ENCODE measurements at places on chromosomes 3 and 15. TPM values are rescaled to one million over a fixed set of nuclear protein-coding genes. Genes with fewer than 3 reads are reported as not detected.

MYZAP gene
- not detected for total RNA-seq

CNOT10 gene
- total RNA-seq, result 50.3 TPM

CLDN1 gene
- total RNA-seq, result not detected

IMP3 gene
- total RNA-seq, result 95.7 TPM

SLC28A1 gene
- not detected for total RNA-seq

GRCh38 chr15:96947296-96948229 lies 617.1 kb downstream of the NR2F2 start:
- H3K4me3 ChIP-seq, result no peak overlapping the region
- peaks cover 2% of the 10 kb centered on the region for H3K4me1 ChIP-seq
- peaks cover 77% of the 10 kb centered on the region for H3K27me3 ChIP-seq
- H3K27ac ChIP-seq, result no peak overlapping the region
- H3K36me3 ChIP-seq, result no peaks in the 10 kb centered on the region

- H3K36me3 ChIP-seq, result no peaks in the 10 kb centered on the region
- H3K4me1 ChIP-seq, result no peaks in the 10 kb centered on the region
- DNase-seq, result no peak
- H3K27me3 ChIP-seq, result peaks cover 9% of the 10 kb centered on the region
- H3K4me3 ChIP-seq, result no peak overlapping the region
Measured at GRCh38 chr15:80560601-80561400, 134.3 kb upstream of the ABHD17C start.

- H3K36me3 ChIP-seq, result no peaks in the 10 kb centered on the region
- H3K4me1 ChIP-seq, result no peaks in the 10 kb centered on the region
- DNase-seq, result no peak
- no peak overlapping the region for H3K27ac ChIP-seq
Measured at GRCh38 chr3:135869439-135870105, 96.0 kb upstream of the PPP2R3A start.

DNA sequence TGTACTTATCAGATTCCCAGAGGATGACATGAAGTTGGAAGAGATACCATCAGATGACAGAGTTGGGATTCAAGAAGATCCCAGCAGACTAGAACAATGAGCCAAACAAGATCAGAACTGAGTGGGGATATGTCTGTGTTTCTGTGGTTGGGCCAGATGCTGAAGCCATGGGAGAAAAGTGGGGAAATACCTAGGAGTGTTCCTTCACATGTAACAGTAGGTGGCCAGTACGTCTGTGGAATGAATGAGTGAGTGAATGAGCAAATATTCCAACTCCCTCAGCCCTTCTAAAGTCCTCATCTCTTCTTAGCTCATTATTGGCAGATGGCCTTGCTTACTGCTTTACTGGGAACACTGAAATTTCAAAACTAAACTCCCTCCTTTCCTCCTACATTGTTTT lies 32.2 kb upstream of the GREM1 start:
- no peaks in the 10 kb centered on the region for H3K27me3 ChIP-seq
- peaks cover 9% of the 10 kb centered on the region for H3K4me1 ChIP-seq
- no peak overlapping the region for H3K4me3 ChIP-seq
- no peak for DNase-seq

DNA sequence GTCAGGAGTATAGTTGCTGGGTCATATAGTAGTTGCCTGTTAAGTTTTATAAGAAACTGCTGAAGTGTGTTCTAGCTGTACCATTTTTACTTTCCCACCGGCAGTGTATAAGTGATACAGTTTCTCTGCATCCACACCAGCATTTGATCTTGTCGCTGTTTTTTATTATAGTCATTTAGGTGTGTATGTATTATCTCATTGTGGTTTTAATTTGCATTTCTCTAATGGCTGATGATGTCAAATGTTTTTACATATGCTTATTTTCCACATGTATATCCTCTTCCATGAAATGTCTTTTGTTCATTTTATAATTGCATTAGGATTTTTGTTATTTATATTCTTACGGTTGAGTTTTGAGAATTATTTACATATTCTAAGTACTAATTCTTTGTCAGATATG lies 254.3 kb downstream of the CLSTN2 start:
- H3K36me3 ChIP-seq, result no peaks in the 10 kb centered on the region
- no peak overlapping the region for H3K27ac ChIP-seq
- DNase-seq, result no peak
- no peaks in the 10 kb centered on the region for H3K4me1 ChIP-seq

DNA sequence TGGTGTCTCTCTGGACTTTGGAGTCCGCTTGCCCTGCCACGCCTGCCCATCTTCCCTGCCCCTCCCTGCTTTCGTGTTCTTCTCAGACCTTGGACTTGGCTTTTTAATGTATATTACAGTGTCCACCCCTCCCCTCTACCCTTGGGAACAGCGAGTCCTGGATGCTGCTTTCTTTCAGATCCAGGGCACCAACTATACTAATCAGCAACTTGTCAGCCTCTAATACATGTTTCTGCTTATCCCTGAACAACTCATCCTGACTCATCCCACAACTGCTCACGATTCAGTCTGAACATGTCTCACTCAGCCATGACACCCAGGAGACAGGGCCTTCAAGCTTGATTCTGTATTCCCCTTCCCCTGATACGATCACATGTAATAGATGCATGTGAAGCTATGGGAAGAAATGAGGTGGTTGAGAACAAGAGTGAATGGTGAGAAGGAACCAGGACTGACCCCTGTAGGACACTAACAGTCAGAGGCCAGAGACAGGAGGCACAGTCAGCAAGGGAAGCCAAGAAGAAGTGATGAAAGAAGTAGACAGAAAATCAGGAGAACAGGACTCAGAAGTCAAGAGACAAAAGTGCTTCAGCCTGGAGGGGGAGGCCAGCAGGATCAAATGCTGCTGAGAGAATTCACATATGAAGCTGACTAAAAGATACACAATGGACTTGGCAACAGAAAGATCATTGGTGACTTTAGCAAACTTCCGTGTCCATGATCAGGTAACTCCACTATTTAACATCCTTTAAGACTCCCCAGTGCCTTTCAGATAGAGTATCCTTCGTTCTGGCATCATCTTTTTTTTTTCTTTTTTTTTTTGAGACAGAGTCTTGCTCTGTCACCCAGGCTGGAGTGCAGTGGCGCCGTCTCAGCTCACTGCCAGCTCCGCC lies 35.4 kb downstream of the BCL2L10 start:
- H3K27ac ChIP-seq, result no peak overlapping the region
- no peaks in the 10 kb centered on the region for H3K27me3 ChIP-seq
- H3K4me1 ChIP-seq, result peaks cover 7% of the 10 kb centered on the region
- no peaks in the 10 kb centered on the region for H3K36me3 ChIP-seq
- DNase-seq, result no peak
- no peak overlapping the region for H3K4me3 ChIP-seq

- no peak within 1 kb of the TSS for H3K4me3 ChIP-seq
- H3K4me1 ChIP-seq, result no peaks in the 10 kb centered on the region
- no peak within 1 kb of the TSS for H3K27ac ChIP-seq
- no peaks in the 10 kb centered on the region for H3K27me3 ChIP-seq
Measured at GRCh38 chr15:33968224-33968623, at the start of gene CHRM5. Gene CHRM5 (plus strand): TSS chr15:33968497. CDS start chr15:34062718, 94,221 bp downstream.

GRCh38 chr15:84634228-84634837 lies 19.8 kb downstream of the WDR73 start:
- H3K4me3 ChIP-seq, result peak overlapping the region; percentile 77
- H3K27me3 ChIP-seq, result no peaks in the 10 kb centered on the region
- peaks cover 18% of the 10 kb centered on the region for H3K4me1 ChIP-seq
- peak overlapping the region; percentile 90 for H3K27ac ChIP-seq
- H3K36me3 ChIP-seq, result no peaks in the 10 kb centered on the region
- DNase-seq, result no peak

- no peaks in the 10 kb centered on the region for H3K4me1 ChIP-seq
- no peak for DNase-seq
- H3K4me3 ChIP-seq, result no peak overlapping the region
- no peak overlapping the region for H3K27ac ChIP-seq
- no peaks in the 10 kb centered on the region for H3K36me3 ChIP-seq
- H3K27me3 ChIP-seq, result no peaks in the 10 kb centered on the region
Measured at GRCh38 chr3:80734483-80734882, 966.7 kb upstream of the ROBO1 start.

- no peaks in the 10 kb centered on the region for H3K4me1 ChIP-seq
- no peak overlapping the region for H3K4me3 ChIP-seq
- no peak overlapping the region for H3K27ac ChIP-seq
Measured at GRCh38 chr3:11335056-11335608, 62.9 kb downstream of the ATG7 start.

DNA sequence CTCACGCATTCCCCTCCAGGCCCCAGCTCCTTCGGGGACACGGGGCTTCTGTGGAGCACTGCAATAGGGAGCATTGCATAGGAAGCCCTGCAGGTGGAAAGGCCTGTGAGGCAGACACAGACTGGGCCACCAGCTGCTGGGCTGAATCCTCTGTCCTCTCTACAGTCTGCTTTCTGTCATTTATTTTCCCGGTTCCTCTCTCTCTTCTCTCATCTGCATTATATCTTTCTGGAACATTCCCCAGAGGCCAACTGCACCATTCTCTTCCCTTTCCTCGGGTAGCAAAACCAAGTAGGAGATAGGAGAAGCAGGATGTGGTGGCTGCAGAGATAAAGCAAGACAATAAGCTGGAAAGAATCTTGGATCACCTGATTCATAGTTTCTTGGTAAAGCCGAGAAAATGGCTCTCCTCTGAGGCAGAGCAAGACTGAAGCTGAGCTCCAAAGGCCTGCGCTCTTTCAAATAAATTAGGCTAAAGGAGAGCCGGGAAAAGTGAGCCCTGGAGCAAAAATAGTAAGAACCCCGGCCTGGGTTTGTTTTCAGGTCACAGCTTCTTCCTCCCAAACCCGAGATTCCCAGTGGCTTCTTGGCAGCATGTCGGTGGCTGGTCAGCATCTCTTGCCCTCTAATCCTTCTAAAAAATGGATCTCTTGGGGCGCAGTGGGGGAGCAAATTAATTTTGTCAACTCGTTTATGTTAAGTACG lies 5.3 kb downstream of the TM4SF4 start:
- no peak overlapping the region for H3K4me3 ChIP-seq
- H3K27me3 ChIP-seq, result peaks cover 3% of the 10 kb centered on the region
- no peaks in the 10 kb centered on the region for H3K4me1 ChIP-seq

- peak within 1 kb of the TSS; percentile 18 for H3K27ac ChIP-seq
- H3K4me3 ChIP-seq, result no peak within 1 kb of the TSS
- H3K4me1 ChIP-seq, result peaks cover 16% of the 10 kb centered on the region
- no peak for DNase-seq
Measured at GRCh38 chr3:189171707-189172106, at the start of gene TPRG1. Gene TPRG1 (plus strand): TSS chr3:189171971. CDS start chr3:189207385, 35,414 bp downstream.
